ENCODE measurements at places on chromosomes 5 and 9.
A peak's percentile ranks its signal among the peaks of the same experiment; 100 is the strongest.

DNA sequence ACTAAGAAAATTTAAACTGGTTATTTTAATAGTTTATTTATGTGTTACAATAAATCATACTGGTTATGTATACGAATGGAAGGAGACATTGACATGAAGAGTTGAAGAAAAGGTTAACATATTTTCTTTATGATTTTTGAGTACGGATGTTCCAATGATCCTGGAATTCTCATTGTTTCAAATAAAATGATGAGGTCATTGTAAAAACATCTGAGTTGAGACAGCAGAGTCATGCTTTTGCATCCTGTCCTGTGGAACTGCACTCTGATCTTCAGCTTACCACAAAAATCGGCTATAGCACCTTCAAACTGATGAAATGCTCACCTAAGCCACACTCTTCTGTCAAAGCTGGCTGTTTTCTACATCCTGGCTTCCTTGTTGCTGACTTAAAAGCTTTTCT is 67.8 kb downstream of the PTCD2 start:
- peak; percentile 71 for DNase-seq

GRCh38 chr5:94847726-94848125 is 229.3 kb downstream of the SLF1 start:
- no peak for DNase-seq

DNA sequence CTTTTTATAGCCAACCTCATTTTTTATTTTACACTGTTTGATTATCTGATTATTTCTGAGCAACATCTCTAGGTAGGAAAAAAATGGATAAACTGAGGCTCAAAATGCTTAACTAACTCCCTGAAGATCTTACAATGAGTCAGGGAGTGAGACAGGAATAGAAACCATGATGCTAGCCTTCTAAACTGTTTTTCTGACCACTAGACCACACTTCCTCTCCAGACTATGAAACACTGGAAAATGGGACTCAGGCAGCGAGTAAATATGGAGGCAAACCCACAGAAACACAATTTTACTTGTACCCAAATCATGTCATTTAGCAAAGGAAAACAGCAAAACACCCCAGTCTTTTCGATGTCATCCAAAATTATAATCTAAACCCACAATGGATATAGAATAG is 129.9 kb upstream of the ANKH start:
- peak; percentile 26 for DNase-seq

DNA sequence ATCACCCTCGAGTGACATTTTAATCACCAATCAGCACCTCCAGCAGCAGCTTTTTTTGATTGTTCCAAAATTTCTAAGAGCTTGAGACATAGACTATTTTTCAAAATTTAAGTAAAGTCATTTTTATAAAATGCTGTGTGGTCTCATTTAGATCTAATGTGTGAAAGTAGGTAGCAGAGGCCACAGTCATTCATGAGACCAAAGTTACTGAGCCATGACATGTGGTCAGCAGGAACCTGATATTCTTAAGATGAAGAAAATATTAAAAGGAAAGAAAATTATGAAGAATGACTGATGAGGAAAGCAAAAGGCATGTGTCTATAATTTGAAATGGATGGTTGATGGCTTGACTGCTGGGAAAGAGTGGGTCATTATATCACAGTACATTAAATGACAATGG is 7.2 kb downstream of the FREM1 start:
- no peak for DNase-seq

GRCh38 chr5:11396917-11397316 is 507.3 kb downstream of the CTNND2 start:
- no peak for DNase-seq

DNA sequence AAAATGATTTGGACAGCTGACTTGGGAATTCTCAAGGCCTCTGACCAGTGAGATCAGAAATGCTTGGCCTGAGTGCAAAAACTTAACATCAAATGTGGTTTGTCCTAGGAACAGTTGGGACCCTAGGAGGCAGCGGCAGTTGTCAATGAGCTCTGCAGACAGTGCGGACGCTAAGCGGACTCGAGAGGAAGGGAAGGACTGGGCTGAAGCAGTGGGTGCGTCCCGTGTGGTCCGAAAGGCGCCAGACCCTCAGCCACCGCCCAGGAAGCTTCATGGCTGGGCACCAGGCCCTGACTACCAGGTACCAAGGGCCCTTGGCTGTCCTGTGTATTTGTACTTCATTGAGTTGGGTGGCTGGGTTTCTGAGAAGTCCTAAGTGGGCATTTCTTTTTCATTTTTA is 43.7 kb upstream of the POMT1 start:
- DNase-seq: no peak

DNA sequence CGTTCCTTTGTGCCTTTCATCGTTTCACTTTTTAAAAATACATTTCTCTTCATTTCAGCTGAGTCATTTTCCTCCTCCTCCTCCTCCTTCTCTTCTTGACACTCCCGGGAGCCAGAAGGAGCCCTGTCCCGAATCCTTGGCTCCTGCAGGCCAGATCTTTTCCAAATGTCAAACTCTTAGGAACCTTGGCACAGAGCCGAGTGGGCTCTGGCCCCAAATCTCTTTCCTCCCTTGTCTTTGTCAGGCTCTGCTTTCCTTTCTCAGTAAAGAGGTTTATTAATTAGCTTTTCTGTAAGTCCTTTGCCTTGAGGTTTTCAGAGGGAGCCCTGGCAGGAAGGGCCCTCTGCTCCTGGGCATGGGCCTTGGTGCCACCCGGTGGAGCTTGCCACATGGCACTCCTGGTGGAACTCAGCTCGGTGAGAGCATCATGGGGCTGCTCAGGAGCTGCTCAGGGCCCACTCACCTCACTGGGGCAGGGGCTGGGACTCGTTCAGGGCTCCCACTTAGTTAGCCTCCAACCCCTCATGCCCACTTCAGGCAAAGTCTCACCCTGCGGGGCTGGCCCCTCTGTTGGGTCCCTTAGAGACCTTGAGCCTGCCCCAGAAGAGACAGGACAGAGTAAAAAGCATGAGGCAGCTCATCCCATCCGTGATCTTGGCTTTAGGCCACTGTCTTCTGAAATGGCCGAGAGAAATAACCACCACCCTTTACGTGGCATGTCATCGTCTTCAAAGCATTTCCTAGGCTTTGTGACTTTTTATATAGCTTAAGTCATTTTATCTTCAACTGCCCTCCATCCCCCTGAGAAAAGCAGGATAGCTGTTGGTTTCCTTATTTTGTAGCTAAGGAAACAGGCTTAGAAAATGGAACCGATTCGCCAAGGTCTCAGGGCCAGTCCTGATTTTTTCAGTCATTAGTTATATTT is 17.1 kb downstream of the STC2 start:
- DNase-seq: no peak

DNA sequence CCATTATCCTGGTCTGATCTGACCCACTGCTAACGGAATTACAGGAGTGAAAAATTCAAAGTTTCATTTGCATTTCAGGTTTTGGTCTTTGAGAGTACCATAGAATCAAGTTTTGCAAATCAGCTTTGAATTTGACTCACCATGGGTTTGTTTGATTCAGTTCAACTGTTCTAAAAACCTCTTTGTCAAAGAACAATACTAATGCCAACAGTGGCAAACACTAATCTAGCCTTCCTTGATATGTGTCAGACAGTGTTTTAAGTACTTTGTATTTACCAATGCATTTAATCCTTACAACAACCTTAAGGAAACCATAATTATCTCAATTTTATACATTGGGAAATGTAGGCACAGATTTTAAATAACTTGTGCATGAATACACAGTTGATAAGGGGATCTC is 10.1 kb upstream of the FSD1L start:
- DNase-seq: no peak

DNA sequence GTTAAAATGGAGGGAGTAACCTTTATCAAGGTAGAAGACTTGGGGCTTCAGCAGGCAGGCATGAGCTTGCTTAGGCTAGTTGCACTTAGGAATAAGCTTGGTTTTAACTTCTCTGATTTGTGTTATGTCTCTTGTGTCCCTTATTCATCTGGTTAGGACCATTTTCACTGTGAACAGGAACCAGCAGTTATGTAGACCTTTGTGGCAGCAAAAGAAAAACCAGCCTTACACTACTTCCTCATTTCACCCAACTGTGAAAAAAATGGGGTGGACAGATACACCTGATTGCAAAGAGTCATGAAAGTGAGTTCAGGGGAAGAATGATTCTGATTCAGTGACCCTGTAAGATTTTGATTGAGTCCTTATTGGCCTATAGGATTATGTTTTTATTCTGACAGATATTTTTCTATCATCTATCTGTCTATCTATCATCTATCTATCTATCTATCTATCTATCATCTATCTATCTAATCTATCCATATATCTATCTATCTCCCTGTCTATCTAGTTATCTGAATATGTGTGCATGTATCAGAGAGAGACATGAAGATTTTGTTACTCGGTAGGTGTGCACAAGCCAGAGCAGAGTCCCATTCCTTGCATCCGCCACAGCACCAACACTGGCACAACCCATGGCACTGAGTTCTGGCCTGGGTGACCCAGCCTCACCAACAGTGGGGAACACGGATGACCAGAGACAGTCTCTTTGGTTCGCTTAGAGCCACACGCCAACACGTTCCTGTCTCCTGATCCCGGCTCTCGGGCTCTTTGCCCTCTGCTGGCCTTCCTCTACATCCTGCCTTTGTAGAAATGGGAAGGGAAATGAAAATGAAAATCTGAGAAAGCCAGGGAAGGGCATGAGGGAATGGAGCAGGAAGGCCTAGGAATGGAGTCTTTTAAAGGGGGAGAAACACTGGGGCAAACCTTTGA is 1.3 kb upstream of the ZNF366 start:
- no peak for DNase-seq

DNA sequence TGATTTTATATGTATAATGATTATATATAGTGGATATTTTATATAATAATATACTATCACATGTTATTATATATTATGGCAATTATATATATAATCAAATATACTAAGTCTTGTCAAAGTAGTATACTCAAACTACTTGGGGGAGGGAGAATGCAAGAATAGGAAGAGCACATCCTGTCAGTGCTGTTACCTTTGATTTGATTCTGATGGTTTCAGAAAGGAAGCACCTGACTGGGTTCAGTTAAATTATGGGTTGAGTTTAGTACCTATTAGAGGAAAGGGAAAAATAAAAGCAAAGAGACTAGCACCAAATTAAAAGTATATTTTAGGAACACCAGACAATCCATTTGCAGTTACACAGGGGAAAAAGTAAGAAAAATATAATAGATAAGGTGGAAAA is 107.6 kb downstream of the GRIA1 start:
- no peak for DNase-seq

GRCh38 chr9:78857373-78858225 is 560.7 kb downstream of the PSAT1 start:
- no peak for DNase-seq

- no peak for DNase-seq
These were observed 146.4 kb downstream of the EGFLAM start for GRCh38 chr5:38404667-38405276.

GRCh38 chr5:76391014-76391413 is 12.1 kb upstream of the IQGAP2 start:
- no peak for DNase-seq

DNA sequence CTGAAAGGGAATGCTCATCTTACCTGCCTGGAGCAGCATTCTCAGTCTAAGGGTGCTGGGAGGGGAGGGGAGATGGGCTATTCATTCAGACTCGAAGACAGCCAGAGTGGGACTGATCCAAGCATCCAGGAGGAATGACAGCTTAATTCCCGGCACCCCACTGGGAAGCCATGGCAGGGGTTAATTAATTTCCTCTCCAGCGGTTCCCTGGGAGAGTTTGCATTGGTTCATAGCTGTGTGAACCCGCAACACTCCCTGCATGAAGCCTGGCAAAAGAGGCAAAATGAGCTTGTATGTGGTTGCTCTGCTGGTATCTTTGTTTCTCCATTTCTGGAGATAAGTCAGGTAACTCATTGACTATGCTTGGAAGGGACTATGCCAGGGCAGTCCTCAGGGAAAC is 401.0 kb upstream of the SLC24A2 start:
- DNase-seq: no peak

DNA sequence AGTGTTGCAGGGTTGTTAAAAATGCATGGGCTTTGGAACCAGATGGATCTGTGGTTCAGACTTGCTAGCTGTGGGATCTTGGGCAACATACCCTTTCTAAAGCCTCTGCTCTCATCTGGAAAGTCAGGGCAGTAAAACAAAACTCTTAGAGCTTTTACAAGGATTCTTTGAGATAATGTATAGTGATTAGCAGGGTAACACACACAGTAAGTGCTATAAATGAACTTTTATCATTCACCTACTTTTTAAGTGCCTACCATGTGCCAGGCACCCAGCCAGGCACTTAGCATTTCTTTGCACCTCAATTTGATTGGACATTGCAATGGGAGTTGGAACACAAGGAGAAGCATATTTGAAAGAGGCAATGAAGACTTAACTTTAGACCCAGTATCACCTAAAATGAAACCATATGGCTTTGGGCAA is 208.6 kb upstream of the PAPPA start:
- no peak for DNase-seq

DNA sequence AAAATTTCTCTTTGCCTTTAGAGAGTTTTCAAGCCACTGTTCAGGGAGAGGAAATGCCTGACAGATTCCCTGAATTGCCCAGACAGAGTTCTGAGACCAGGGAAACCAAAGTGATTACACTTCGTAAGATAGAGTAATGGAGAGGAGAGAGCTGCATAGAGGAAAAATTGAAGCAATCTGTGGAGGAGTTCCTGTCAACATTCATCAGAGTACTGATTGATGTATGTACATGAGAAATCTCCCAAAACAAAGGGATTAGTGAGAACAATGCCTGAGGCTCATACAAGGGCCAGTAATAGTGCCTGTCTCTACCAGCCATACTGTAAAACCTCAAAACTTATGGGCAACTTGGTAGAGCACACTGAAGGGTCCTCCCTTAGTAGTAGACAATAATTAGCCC is 79.0 kb upstream of the TRIM32 start:
- DNase-seq: no peak

DNA sequence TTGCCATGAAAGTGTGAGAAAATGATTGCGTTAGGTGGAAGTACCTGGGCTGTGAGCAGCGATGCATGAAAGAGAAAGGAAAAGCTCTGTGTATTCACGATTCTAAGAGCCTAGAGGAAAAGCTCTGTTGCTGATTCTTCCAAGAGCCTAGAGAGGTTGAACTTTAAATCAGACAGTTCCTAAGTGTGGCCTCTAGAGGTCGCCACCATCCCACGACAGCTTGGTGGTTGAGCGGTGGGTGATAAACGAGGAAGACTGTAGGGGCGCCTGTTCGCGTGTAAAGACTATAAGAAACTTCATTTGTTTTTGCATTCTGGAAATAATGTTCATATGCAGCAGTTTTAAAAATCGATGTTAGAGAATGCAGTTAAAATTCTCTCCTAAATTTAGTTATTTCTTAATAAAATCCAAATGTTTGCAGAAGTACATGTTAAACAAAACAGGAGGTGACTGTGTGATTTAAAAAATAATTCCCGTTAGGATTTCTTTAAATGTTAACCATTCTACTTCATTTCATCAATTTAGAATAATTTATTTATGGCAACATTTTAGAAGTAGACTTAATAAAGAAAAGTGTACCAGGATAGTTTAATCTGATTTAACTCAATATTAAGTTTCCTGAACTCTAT is 107.7 kb downstream of the TENT4A start:
- peak; percentile 33 for DNase-seq

All from RCC 7860 (cell line).